ENCODE measurements at places on chromosomes 7 and 10.
A peak's percentile ranks its signal among the peaks of the same experiment; 100 is the strongest.

- DNase-seq, result no peak
These were observed 41.3 kb downstream of the ST7 start for GRCh38 chr7:116994611-116995010.

- DNase-seq, result no peak
These were observed 18.8 kb downstream of the CAV1 start for GRCh38 chr7:116543664-116544063.

- DNase-seq, result peak; percentile 66
These were observed 31.6 kb downstream of the OGDH start for GRCh38 chr7:44637788-44638594.

DNA sequence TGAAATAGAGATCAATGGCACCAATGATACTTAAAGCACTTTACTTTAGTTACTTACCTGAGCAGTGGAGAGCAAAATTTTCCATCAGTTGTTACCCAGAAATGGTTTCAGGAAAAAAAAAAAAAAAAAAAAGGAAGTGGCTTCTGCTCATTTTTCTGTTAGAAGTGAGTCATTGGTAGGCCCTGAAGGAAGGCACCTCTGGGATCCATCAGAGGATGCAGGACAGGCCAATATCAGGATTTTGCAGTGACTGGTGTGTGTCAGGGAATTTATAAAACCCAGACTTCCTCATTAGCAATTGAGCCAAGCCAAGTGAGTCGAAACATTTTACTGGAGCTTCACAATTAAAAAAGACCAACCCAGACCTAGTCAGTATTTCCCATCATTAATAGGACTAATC, 2.3 kb upstream of the SMIM30 start:
- DNase-seq, result no peak

- no peak for DNase-seq
These were observed 202.4 kb upstream of the HABP2 start for GRCh38 chr10:113350311-113351040.

- DNase-seq, result no peak
These were observed 50.3 kb upstream of the EGR2 start for GRCh38 chr10:62866451-62866850.

DNA sequence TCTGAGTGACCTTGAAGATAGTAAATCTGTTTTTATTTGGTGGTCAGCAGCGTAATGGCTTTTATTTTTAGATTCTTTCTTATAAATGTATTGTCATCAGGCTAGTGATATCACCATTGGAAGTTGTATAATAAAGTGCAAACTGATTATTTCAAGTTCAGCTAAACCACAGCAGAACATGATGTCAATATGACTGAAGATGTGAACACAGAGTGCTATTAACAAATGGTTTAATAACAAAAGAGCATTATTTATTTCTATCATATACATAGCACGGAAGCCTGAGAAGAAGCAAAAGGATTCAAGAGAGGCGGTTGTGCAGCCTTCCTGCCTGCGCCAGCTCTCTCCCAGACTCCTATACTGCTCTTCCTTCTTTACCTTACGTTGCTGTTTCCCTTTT, 142.7 kb downstream of the SDK1 start:
- DNase-seq, result no peak

- no peak for DNase-seq
These were observed 90.4 kb downstream of the SVOPL start for GRCh38 chr7:138610671-138611170.

GRCh38 chr10:624605-625332, 64.7 kb downstream of the DIP2C start:
- no peak for DNase-seq

GRCh38 chr7:110311556-110311955, 779.4 kb upstream of the LRRN3 start:
- no peak for DNase-seq

- no peak for DNase-seq
These were observed 2.7 kb downstream of the SND1 start for GRCh38 chr7:127654404-127655394.

- no peak for DNase-seq
These were observed 66.1 kb upstream of the CYP2C18 start for GRCh38 chr10:94617389-94617944.

DNA sequence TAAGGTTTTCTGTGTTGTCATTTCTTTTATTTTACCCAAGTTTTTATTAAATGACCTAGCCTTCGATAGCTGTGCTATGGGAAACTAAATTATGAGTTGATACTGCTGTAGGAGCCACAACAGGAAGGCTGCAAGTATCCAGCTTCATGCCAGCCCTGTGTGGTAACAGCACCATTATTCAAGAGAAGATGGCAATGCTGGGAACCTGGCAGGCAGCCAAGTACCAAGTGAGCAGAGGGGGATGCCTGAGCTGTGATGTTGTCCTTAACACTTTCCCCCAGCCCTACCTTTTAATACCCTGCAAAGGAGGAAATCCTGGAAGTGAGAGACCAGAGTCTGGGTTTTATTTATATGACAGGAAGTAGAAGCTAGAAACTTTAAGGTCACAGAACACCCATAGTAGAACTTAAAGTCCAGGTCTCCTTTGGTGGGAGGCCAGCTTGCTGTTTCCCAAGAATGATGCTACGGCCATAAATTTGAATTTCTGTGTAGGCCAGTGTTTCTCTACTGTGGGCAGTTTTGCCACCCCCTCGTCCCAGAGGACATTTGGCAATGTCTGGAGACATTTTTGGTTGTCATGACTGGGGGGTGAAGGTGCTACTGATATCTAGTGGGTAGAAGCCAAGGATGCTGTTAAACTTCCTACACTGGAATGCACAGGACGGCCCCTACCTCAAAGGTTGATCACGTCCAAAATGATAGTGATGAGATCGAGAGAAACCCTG, 9.2 kb upstream of the ATXN7L1 start:
- no peak for DNase-seq

DNA sequence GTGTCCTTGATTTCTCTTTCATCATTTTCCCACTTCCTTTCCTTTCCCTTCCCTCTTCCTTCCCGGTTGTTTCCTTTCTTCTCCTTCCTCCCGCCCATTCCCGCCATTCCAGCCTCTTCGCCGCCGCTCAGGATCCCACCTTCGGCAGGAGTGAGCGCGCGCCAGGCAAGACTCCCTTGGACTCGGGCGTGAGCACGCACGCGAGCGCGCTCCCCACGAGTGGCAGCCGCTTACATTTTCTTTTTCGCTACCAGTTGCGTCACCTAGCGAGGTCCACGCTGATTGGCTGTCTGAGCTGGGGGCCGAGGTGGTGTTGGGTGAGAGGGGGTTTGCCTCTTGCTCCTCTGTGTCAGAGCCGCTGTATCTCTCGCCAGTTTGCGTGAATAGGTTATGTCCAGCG, 11.8 kb downstream of the ZAN start:
- peak; percentile 16 for DNase-seq

GRCh38 chr7:17680026-17680425, 260.3 kb downstream of the SNX13 start:
- no peak for DNase-seq

DNA sequence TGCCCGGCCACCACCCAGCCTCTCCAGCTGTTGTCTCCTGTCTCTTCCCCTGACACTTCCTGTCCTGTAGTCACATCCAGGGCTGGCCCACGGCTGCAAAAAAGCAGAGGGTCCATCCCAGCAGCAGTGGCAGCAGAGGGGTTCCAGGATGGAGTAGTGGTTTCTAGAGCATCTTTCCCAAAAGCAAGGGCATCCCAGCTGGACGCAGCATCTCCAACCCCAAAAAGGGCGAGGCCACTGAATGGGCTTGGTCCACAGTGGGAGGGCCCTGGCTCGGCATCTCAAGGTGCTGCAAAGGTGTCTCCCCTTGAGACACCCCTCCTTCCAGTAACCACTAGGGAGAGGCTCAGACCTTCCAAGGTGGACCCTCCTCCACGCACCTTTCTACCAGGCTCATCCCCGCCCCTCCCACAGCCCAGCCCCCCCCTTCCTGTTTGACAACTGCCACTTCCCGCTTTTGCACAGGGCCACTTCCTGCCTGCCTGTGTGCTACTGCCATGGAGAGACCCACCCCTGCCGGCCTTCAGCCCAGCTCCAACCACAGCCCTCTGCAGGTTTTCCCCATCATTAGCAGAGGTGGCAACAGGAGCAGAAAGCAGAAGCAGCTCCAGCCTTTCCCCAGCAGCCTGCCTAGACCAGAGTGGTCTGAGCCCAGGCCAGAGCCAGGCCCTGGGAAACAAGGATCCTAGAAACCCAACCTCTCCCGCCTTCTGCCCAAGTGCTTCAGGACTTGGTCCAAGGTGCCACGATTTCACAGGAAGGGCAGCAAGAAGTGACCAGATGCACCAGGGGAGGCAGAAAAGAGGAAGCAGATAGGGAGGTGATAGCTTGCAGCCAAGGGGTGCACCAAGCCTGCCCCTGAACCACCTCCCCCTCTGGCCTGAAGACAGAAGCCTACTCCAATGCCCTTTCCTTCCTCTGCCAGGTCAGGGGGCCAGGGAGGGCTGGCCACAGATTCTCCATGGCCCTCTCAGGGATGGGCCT, 8.6 kb downstream of the CAMK2G start:
- no peak for DNase-seq

DNA sequence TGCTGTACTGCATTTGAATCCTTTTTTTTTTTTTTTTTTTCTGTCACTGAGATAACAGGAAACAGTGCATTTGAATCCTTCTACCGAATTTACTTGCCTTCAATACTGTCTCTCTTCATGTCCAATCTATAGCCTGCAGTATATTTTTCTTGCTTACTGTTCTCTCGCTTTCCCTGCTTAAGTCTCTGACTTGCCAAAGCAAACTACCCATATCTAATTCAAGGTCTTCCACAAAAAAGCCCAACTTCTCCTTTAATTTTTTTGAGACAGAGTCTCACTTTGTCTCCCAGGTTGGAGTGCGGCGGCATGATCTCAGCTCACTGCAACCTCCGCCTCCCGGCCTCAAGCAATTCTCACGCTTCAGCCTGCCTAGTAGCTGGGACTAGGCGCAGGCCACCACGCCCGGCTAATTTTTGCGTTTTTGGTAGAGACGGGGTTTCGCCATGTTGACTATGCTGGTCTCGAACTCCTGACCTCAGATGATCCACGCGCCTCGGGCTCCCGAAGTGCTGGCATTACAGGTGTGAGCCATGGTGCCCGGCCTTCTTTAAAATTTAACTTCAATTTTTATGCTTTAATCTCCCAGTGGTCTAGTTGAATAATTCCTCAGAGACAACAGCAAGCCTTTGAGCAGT, 882 bp downstream of the PDCD11 start:
- DNase-seq, result no peak

DNA sequence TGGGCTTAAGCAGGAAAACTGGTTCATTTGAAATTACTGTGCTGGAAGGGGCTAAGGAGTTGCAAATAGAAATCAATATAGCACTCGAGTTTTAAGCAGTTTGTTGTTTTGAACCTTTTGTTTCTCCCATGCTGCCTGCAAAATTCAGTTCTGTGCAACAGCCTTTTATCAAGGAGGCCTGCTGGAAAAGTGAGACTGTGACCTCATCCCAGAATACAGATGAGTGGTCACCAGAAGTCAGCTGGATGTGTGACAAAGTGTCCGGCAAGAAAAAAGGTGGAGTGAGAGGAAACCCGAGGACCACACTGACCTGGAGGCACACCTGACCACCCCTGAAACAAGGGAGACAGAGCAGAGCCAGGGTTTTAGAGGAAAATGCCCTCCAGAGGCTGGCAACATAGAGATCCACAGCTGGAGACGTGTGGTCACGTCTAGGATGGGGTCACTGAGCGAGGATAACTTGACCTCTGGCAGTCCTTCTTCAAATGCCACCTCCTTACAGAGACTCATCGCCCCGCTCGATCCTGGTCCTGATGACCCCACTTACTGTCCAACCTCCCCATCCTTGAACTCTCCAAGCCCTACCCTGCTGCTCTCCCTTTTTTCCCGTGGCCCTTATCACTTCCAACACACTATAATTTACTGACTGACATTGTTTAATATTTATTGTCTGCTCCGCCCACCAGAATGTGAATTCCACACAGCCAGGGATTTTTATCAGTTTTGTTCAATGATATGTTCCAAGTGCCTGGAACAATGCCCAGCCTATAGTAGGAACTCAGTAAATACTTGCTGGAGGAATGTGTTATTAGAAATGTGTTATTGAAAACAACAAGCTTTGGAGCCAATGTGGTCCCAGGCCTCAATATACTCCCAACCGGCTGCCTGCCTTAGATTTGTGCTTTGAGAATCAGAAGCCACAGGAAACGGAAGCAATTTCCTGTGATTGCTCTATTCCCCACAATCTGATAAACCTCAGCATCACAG, 243.8 kb downstream of the GLI3 start:
- DNase-seq, result no peak

DNA sequence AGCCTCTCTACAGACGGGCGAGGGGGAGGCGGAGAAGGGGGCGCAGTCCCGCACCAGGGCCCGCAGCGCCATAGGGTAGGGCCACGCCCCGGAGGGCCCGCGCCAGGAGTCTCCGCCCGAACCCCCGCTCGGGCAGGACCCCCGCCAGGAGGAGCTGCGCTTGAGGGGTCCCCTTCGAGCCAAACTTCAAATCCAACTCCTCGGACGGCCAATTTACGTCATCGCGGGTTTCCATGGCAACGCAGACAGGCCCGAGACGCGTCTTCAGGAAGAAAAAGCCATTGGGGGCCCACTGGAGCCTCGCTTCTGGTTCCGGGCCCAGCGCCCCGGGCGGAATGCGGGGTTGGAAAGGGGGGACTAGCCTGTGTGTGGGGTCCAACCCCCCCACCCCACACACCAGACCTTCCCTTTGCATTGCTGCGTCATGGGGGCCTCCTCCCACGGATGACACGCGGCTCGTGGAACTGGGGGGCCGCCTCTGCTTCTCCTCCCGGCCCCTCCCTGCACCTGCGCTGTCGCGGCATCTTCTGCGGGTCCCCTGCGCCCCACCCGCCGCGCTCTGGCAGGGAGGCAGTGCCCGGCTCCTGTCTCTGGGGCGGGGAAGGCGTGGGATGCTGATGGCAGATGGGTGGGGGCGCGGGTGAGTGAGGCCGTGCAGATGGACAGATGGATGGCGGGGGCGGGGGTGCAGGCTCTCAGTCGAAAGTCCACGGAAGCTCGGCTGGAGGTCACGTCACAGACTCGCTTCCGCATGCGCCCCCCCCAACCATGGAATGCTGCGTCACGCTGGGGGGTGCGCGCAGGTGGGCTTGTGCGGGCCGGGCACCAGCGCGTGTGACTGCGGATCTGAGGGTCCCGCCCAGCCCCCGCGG, 1.2 kb downstream of the CALY start:
- peak; percentile 91 for DNase-seq

DNA sequence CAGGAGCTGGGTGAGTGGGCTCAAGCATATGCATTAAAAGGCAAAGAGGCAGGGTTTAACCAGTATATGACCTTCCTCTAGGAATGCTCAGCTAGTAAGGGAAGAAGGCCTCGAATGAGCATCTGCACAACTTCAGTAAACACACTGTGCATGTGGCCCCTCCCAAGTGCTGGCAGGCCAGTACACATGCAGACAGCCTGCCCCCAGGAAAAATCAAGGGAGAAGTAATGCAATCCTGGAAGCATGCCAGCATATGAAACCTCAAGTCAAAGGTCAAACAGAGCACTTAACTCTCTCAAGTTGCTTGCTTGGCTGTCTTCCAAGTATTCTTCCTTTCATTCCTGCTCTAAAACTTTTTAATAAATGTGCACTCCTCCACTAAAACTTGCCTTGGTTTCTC, 208.4 kb downstream of the ACTR3B start:
- DNase-seq, result no peak

GRCh38 chr10:53045315-53045714, 272.7 kb upstream of the MBL2 start:
- no peak for DNase-seq
